Activated CD4-positive, alpha-beta T cell treated with anti-CD3 and anti-CD28 coated beads for 36 hours (primary cell): ENCODE measurements at places on chromosomes 6 and 20. TPM values are rescaled to one million over a fixed set of nuclear protein-coding genes. Genes with fewer than 3 reads are reported as not detected.

The SLC22A23 gene
- total RNA-seq: 0.37 TPM

The BLTP3A gene
- 21.0 TPM for total RNA-seq

The SOX4 gene
- 2.3 TPM for total RNA-seq

The CUL7 gene
- 18.0 TPM for total RNA-seq

The RAET1G gene
- not detected for total RNA-seq

The MAVS gene
- total RNA-seq: 23.2 TPM

The SERAC1 gene
- total RNA-seq: 3.9 TPM

The PTGIS gene
- total RNA-seq: 0.43 TPM

The MYCT1 gene
- not detected for total RNA-seq

GRCh38 chr20:25136643-25137559 lies 55.0 kb upstream of the VSX1 start:
- DNase-seq: no peak

DNA sequence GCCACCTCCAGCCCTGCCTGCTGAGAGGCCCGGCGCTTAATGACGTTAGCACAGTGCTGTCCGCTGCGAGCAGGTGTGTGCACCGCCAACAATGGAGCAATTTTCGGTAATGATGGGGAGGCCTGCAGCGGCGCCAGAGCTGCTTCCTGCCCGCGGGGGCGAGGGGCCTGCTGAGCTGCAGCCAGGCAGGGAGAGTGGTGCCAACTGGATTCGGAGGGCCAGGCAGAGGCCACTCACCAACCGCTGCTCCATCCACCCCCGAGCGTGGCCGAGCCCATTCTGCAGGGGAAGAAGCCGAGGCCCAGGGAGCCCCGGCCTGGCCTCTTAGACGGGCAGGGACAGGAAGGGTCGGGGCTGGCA lies 9.6 kb downstream of the HRH3 start:
- DNase-seq: no peak

- peak; percentile 75 for DNase-seq
Measured at GRCh38 chr20:10674684-10675449, 1.1 kb upstream of the JAG1 start.

- DNase-seq: no peak
Measured at GRCh38 chr6:140319209-140319608, 944.8 kb upstream of the CITED2 start.

GRCh38 chr6:10112871-10113549 lies 301.9 kb downstream of the TFAP2A start:
- no peak for DNase-seq

DNA sequence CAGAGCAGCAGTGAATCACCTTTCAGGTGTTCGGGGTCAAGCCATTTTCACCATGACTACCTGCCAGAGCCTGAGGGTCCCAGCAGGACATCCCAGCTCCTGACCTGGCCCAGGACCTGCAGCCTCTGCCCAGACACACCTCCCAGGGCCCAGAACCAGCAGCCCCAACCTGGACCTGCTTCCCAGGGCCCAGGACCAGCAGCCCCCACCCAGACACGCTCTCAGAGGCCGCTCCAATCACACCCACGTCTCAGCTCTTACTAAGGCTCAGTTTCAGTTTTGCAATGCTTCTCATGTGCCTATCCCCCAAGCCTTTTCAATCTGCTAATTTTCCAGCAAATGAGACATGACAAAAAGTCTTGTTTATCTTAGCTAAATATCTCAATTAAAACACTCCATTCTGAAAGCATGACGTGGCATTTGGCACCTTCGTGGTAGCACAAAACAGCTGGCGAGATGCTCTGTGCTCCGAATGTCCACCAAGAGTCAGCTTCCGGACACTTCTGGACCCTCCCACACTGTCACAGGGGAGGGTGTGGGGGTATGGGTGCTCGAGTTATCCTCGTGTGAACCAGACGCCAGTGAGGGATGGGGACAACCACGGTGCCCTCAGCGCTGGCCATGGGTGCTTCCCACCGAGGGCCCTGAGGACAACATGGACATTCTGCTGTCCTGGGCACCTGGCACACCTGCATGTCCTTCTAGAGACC lies 253.2 kb downstream of the DLL1 start:
- DNase-seq: no peak

DNA sequence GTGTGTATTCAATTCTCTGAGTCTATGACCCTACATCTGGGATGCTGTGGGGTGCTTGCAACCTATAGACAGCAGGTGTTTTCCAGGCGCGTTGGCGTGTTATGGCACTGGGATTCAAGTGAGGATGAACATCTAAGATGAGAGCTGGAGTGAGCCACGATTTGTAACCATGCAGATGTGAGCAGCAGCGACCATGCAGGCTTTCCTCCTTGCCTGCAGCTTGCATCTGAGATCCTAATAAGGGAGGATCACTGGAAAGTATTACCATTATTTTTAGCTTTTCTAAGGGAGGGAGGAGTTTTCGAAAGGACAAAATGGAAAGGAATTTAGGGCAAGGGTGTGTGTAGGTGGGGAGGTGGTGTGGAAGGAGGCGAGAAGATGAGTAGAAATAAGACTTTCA lies 216.7 kb downstream of the ATXN1 start:
- no peak for DNase-seq

DNA sequence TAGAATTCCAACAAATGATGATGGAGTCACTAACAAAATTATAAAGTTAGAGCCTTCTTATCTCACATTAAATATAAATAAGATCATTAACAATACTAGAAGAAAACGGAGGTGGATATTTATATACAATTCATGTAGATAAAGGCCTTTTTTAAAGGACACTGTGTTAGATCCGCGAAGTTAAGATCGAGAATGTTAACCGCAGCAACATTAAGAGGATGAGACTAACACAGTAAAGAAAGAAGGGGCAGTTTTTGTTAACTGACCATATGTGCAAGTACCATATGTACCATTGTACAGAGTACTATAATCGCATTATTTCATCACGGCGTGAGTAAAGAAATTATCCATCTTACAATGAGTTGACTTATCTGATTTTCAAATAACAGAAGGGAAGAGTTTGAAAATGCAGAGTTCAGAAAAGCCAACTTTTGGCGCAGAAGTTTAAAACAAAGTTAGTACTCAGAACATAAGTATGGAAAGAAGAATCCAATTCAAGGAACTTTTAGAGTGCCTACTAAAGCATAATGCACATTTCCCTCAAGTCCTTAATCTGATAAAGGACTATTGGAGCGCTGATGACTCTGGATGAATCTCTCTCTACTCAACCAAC lies 1.4 kb downstream of the FBXL4 start:
- DNase-seq: no peak

DNA sequence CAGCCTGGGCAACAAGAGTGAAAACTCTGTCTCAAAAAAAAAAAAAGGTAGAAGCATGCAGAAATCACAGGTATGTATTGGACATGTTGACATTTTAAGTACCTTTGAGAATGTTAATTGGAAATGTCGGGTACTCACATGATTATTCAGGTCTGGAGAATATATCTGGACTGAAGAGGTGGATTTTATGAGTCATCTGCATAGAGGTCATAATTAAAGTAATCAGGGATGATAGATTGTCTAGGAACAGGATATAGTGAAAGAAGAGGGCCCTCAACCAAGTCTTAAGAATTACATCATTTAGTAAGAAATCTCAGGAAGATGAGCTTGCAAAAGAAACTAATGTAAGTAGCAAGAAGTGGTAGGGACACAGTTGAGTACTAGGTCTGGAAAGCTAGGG lies 212.5 kb downstream of the UTRN start:
- no peak for DNase-seq

DNA sequence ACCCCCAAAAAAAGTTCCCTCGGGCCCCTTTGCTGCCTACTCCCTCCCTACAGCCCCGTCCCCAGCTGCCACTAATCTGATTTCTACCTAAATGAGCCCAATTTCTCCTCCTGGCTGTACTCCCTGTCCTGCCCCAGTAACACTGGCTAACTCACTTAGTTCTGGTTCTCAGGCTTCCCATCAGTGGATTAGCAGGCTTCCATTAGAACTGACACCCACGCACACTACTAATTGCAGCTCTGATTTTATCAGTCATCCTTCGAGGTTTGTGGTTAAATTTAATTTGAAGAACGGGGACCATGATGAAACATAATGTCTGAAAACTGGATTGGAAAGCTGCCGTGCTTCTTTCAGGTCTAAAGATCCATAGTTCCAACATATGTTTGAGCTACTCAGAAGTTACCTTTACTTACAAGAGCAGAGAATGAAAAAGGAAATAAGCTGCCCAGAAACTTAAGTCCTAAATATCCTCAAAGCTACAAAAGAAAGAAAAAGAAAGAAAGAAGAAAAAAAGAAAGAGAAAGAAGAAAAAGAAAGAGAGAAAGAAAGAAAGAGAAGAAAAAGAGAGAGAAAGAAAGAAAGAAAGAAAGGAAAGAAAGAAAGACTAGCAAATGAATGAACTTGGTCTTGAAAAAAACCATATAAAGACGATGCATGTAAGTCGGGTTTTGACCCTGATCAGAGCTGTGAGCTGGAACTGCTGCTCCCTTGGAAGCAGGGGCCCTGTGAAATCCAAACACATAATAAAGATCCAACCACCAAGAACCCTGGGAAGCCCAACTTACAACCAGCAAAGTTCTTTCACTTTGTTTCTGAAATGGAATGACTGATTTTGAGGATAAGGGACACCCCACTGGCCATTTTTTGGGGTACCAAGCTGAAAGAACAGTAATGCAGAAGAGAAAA lies 51.7 kb downstream of the CNKSR3 start:
- DNase-seq: no peak

- no peak for DNase-seq
Measured at GRCh38 chr20:44034965-44035635, 120.4 kb downstream of the TOX2 start.
